ENCODE measurements at places on chromosomes 7 and 10.

DNA sequence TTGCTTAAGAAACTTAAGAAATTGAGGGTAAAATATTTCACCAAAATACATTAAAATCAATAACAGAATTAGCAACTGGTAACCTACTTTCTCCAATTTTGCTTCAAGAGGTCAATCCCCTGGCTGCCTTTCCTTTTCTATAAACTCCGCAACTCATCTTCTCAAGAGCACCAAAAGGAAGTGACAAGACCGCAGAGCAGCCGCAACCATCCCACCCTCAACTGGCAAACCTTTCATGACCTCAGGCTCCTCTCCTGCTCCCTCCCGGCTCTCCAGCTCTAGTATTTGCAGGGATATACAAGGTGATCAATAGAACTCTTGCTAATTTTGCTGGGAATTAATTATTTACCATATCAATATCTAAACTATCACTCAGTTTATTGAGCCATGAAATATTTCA lies 88.9 kb downstream of the ATE1 start:
- no peak for DNase-seq

DNA sequence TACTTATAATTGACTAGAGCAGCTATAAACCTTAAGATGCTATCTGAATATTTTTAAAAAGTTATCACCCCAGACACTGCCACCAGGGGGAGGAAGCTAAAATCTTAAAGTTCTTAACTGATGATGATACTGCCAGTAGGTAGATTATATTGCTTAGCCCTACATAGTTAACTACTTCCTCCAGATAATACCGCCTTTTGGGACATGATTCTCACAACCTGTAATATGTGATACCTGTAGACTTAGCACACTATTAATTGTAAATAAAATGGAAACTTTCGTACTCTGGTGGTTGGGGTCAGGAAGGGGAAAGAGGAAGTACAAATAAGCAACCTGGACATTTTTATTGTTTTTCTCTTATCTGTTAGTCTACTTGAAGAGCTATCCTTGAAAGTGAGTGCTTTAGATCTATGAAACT lies 268.9 kb downstream of the ADK start:
- DNase-seq, result no peak

DNA sequence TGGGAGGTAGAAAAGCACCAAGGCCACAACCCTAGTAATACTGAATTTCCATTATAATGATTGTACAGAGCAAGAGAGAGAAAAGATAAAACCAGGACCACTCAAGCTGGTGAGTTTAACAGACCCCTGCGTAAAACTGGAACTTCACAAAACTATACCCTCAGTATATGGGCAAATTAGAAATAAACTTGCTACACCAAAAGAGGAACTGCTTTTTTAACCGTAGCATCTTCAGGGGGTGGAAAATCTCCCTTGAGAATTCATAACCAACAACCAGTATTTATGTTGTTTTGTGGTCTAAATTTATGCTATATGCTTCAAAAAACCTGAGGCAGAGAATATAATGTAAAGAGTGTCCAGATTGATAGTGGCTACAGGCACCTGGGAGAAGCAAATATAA lies 171.2 kb downstream of the SGMS1 start:
- DNase-seq, result no peak

- peak; percentile 57 for DNase-seq
Measured at GRCh38 chr7:727104-727805, at the start of gene PRKAR1B. PRKAR1B (minus strand) TSS chr7:727281; CDS start chr7:711505, 15,776 bp downstream.

DNA sequence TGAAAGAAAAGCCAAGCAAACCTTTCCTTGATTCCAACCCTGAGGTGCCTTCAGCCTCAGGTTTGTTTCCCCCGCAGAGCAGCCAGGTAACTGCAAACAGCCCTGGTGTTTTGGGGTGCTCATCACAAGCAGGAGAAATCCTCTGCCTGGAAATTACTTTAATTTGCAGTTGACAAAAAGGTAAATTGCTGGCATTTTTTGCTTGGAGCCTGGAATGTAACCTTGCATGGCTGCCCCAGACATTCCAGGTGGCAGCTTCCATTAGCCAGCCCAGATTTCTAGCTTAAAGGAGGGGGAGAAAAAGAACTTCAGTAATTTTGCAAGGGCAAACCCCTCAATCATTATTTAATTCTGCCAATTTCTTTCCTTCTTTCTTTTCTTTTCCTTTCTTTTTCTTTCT lies 194.4 kb downstream of the MYOF start:
- DNase-seq, result no peak

GRCh38 chr10:17787087-17787961 lies 21.8 kb upstream of the MRC1 start:
- DNase-seq, result no peak

DNA sequence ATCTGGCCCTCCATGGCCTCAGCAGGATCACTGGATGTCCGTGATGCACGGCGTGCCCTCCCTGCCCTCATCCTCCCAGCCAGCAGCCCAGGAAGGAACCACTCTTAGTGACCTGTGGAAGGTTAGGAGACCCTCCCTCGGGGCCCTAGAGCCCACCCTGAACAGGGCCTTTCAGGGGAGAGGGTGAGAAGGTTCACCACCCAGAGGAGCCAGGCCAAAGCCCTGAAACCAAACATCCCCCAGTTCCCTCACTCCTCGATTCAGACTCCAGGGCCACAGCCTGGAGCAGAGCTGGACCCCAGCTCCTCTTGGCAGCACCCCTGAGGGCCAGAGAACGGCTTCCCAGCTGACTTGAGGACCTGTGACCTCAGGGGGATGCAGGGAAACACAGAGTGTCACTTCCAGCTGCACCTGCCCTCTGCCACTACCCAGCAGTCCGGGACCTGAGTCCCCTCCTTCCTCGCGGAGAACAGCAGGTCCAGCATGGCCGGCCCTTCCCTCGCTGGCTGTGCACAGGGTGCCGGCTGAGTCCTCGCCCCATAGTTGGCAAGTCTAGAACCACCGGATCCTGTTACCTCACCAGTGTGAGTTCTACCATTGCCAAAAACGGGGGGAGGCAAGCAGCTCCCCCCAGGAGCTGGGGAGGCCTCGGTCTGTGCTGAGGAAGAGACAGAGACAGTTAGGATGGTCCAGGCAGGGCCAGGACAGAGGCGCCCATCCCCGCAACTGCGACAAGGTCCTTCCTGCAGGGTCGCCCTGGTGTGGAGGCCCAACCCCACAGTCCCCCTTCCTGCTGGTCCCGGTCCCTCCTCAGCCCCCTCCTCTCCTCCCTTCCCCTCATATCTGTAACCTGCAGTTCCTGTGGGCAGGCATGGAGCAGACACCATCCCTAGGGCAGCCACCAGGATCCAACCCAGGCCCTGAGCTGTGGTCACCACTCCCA lies 158.6 kb downstream of the NRF1 start:
- DNase-seq, result no peak

DNA sequence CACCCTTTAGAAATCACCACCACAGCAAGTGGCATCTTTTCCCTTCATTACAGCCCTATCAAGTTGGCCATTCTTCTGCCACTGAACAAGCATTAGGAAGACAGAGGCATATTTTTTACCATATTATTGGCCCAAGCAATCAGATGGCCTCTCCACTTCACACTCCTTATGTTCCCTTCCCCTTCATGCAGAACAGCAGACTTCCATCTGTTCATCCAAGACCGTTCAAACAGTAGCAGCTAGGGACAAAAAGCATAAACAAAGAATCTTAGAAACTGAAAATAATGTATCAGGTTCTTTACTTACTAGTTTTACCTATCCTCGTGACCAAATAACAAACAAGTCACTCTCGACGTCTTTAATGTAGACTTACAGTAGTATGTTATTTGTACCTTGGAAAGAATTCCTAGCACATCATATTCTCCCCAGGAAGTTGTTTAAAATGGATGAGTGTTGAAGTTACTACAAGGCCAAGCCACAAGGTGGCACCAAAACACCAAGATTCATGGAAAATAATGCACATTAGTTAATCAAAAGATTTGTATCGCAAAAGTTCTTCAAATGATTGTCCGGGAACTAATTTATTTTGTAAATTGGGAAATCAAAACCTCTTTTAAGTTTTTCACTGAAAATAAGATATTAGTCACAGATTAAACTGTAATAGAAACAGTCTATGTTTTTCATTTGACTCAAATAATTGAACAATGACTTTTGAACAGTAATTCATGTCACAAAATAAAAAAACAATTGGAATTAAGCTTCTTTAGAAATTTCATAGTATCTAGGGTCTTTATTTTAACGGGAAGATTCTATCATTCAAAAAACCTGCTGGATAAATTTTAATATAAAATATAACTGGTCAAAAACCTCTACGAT lies 112.1 kb downstream of the VPS41 start:
- peak; percentile 44 for DNase-seq

DNA sequence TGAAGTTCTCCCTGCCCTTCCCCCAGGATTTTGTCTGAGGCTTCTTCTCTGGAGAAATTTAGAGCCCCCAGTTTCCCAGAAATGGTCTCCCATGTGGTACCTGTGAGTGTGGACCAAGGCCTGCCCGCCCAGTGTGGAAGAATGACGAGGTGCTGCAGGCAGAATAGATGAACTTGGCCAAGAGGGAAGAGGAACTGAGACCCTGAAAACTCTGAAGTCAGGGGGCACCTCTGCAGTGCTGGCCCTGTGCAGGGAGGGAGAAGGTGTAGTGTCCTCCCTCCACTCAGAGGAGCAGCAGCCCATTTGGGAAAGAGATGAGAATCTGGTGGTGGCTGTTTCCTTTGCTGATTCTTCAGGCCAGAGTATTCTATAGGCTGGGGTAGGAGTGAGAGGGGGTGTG lies 115.2 kb upstream of the PCGF5 start:
- no peak for DNase-seq

DNA sequence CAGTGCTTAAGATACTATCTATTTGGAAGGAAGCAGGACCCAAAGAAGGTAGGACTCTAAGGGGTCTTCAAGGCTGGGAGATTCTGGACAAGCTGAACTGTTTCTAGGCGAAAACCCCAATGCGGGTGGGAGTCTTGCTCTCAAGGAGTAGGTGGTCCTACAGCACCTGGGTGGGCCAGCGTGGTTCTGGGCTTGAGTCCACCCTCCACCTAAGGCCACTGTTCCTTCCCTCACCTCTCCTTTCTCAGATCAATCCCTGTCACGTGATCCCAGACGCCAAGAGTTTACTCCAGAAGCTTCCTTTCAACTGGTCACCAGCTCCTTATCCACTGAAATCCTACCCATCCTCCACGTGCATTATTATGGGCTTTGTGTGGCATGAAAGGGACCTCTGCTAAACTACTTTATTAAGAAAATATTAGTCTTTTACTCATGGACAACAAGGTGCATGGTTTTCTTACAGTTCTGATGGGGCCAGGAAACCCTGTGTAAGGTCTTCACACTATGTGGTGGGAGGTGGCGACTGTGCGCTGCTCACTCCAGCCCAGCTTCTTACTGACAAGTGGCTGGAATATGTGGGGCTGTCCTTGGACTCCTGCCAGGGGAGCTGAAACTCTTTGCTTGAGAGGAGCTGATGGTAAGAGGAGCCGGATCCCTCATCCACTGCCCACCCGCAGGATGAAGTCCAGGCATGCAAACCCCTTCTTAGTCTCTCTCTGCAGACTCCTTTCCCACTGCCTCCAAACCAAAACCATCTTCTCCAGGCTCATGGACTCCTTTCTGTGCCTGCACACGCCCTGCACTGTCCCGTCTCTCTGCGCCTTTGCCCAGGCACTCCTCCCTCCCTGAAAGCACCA lies 1.6 kb downstream of the ZNF746 start:
- no peak for DNase-seq

DNA sequence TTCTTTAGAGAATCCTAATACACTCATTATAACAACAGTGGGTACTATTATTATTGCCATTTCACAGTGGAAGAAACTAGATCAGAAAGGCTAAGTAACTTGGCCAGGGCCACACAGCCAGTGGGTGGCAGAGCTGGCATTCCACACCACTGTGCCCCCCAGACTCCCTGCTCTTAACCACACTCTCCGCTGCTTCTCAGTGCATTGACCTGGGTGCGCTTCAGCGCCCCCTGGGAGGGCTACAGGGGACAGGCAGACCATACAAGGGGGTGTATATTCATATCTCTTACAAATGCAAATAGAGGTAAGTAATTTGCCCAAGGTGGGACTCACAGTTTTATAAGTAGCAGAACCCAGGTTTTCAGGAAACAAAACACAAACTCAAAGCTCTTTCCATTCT lies 77.0 kb upstream of the NMT2 start:
- peak; percentile 7 for DNase-seq

GRCh38 chr7:51214098-51214497 lies 102.5 kb downstream of the COBL start:
- DNase-seq, result no peak

DNA sequence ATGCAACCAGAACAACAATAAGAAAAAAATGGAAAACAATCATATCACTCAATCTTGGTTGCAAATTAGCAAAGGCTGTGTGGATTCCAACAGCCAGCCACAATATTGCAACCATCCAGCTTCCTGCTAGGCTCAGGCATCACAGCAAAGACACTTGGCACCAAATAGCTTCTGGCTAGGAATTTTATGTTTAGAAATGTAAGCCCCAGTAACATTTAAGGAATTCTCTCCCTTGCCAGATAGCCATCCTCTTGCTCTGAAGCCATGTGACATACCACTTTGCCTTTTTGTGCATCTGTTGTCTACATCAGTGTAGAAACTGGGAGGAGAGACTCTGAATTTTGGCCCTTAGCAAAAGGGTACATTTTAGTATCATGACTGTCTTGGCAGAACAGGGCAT lies 22.2 kb downstream of the MKX start:
- no peak for DNase-seq

- DNase-seq, result peak; percentile 58
Measured at GRCh38 chr7:39465055-39465929, 100.9 kb upstream of the YAE1 start.

GRCh38 chr10:123250640-123251039 lies 96.4 kb downstream of the BUB3 start:
- DNase-seq, result no peak

Measured in activated CD4-positive, alpha-beta T cell treated with anti-CD3 and anti-CD28 coated beads, Interleukin-2, amount 50 U/mL, for 16 hours (primary cell).